ENCODE measurements at places on chromosomes 1 and 21. TPM values are rescaled to one million over a fixed set of nuclear protein-coding genes. Genes with fewer than 3 reads are reported as not detected.

GNG4 gene
- 16.3 TPM for total RNA-seq

DNA sequence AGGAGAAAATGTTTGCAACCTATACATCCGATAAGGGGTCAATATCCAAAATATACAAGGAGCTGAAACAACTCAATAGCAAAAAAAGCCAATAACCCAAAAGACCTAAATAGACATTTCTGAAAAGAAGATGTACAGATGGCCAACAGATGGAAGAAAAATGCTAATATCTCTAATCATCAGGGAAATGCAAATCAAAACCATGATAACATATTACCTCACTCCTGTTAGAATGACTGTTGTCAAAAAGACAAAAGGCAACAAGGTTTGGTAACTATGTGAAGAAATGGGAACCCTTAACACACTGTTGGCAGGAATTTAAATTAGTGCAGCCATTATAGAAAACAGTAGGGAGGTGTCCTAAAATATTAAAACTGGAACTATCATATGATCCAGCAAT lies 74.7 kb downstream of the LEPR start:
- DNase-seq = no peak

- DNase-seq = no peak
Measured at GRCh38 chr1:183027031-183027430, 3.8 kb downstream of the LAMC1 start.

KDM1A gene
- total RNA-seq = 213 TPM

- DNase-seq = no peak
Measured at GRCh38 chr1:31031330-31032143, 34.0 kb downstream of the PUM1 start.

IFNGR2 gene
- 16.0 TPM for total RNA-seq

GRCh38 chr1:41286992-41287391 lies 44.9 kb upstream of the SCMH1 start:
- DNase-seq = no peak

BEST4 gene
- 1.3 TPM for total RNA-seq

- DNase-seq = no peak
Measured at GRCh38 chr1:11354893-11355553, 82.0 kb downstream of the UBIAD1 start.

TESK2 gene
- total RNA-seq = 13.8 TPM

DNA sequence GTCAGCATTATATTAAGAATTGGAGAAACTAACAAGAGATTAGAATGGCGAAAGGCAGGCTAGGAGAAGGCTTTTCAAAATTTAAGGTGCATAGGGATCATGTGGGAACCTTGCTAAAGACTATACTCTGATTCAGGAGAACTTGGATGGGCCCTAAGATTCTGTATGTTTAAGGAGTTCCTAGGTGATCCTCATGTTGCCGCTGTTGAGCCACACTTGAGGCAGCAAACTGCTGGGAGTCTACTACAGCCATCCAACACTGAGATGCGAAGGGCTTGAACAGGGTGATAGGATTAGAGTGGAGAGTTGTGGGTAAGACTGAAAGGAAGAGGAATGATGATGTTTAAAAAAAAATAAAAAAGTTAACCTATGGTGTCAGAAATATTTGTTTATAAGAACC lies 1013.2 kb downstream of the MRPL39 start:
- no peak for DNase-seq

DNA sequence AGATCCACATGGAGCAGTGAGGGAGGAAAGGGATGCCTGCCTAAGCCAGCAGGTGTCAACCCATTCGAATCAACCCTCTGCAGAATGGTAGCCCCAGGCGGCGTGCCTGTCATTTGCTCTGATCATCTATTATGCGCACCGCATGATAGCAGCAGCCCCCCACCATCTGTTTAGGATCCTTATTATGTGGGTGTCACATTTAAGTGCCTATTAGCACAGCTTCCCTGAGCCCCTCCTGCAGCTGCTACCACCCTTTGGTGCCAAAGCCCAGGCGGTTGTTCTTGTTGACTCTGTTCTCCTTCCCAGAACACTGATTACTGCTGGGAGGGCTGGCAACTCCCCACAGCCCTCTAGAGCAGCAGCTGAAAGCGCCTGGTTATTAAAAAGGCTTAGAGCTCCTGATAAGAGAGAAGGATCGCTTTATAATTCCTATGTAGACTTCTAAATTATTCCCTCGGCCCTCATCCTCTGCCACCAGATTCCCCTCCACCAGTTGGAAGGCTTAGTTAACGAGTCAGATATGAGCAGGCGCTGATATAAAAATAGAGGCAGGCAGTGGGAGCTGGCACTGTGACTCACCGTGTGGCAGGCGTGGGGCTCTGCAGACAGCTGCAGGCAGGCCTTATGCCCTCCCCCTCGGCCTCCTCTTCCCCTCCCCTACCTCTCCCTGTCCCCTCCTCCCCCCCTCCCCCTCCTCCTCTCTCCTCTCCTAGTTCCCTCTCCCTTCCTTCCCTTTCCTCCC lies 23.0 kb downstream of the ACTA1 start:
- DNase-seq = peak; percentile 31

- no peak for DNase-seq
Measured at GRCh38 chr1:30321246-30321910, 402.0 kb downstream of the MATN1 start.

S100A5 gene
- total RNA-seq = 11.1 TPM

GRCh38 chr1:117600325-117600943 lies 5.4 kb upstream of the TENT5C start:
- DNase-seq = no peak

DNA sequence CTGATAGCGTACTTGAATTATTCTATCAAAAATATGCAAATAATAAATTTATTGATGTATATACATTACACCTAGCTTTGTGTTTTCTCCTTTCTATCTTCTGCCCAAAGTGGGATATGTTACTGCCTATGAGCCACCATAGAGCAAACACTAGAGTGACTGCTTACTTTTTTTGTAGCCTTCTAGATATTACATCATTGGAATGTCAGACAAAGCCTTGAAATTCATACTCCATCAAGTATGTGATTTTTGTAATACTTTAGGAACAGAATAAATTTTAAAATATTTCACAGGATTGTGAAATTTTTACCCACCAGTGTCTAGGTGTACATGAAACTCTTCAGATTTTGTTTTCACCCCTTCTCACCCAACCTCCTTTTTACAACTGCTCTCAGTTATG lies 787.6 kb downstream of the USP25 start:
- DNase-seq = no peak

GRCh38 chr1:209585672-209586071 lies 2.2 kb downstream of the CAMK1G start:
- DNase-seq = peak; percentile 43

DNA sequence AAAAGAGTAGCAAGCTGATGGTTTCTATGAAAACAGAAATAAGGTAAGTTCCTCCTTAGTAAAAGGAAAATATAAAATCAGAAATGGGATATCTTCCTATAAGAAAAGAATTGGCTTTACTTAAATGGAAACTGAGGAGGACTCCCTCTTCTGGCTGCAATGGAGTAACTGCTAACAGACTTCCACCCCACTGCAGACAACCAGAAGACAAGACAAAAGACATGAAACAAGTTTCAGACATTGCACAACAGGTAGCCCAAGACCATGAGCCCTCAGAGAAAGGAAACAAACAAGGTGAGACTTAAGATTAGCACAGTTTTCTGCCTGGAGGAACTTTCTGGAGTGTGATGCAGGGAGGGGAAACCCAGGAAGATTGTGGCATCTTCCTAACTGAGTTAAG lies 17.0 kb upstream of the OLFML2B start:
- peak; percentile 39 for DNase-seq

GABRD gene
- total RNA-seq = not detected

DNA sequence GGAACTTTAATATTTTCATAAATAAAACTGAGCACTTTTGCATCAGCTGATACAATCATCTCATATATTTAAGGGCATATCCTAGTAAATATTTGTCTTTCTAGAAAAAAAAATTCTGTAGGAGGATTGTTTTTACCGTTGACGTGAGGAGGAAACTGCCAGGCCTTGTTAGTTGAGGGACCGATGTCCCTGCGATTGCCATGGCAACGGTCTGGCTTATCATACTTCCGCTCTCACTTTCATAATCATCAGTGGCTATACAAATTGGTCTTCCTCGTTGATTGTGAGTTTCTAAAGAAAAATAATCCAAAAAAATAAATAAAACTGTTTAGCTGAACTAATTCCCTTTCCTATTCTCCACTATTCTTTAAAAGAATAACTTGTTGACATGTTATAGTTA lies 69.3 kb upstream of the ANGPTL3 start:
- no peak for DNase-seq

- DNase-seq = no peak
Measured at GRCh38 chr1:176119549-176119948, 87.5 kb downstream of the COP1 start.

AADACL3 gene
- not detected for total RNA-seq

DNA sequence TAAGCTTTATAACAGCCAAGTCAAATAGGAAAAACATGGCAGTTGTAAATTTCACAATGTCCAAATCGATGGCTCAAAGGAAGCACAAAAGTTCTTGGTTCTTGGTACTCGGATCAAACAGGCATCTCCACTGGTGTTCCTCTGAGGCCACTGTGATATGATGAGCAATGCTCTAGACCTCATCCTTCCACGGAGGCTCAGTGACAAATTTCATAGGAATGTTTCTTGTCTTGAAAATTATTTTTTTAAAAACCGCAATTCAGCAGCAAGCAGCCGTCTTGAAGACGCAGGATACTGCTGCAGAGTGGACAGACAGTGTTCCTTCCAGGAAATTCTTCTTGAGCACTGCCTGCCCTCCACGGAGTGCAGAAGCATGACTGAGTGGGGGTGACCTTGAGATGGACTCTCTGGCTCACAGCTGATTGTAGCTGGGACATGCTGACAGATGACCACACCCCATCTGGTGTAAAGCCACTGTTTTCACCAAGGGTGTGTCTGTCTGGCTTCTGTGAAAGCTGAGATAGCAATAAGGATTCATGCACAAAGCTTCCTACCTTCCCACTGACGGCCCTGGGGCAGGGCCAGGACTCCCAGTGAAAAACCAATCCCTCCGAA lies 61.9 kb downstream of the TIAM1 start:
- no peak for DNase-seq

SMAP2 gene
- total RNA-seq = 19.7 TPM

Measured in PC-9 (cell line).